BJ (cell line): ENCODE measurements at places on chromosomes 7 and 10.

DNA sequence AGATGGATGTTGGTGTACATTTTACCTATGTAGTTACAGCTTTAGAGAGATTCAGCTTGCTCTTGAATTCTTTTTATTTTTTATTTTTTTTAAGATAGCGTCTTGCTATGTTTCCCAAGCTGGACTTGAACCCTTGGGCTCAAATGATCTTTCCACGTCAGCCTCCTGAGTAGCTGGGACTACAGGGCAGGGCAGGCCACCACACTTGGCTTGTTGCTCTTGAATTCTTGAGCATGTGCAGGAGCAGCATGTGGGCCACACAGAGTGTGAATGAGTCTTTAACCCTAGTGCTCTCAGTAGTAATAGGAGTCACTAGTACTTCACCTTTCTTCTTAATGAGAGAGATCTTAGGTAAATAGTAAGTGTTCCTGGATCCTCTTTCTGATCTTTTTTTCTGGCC is 26.7 kb upstream of the CYCS start:
- no peak for DNase-seq

DNA sequence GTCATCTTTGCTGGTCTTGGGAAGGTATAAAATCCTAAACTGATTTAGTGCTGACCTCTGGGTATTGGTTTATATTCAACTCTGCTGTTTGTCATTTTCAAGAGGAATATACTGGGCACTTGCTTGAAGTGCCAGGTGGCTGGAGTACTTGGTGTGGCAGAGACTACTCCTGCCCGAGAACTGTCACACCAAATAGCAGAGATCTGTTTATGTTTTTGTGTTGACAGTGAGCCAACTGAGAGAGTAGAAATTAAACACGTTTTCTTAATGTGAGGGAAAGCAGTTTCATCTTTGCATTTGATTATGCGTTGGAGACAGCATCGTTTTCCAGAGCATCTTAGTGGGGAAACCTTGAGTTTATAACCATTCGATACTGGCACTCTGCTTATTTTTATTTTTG is 174.4 kb downstream of the CDCA7L start:
- no peak for DNase-seq

- DNase-seq = no peak
Measured at GRCh38 chr10:13366891-13367290, 18.8 kb upstream of the SEPHS1 start.

DNA sequence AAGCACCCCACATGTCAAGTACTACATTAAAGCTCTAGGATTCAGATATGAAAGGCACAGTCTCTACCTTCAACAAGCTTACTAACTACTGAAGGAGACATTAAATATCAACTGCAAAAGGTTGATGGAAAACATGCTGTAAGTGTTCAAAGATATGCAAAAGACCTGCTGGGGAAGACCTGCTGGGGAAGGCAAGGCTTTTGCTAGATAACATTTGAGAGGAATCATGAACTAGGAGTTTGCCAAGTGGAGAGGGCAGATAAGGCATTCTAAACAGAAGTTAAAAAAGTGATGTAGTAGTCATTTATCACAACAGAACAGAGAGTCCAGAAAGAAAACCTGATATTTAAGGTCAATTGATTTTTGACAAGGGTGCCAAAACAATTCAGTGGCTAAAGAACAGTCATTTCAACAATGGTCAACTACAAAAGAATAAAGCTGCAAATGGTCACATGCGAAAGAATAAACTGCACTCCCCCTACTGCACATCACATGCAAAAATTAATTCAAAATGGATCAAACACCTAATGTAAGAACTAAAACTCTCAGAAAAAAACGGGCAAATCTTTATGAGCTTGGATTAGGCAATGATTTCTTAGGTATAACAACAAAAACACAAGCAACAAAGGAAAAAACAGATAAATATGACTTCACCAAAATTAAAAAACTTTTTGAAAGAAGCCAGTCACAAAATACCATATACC is 23.0 kb upstream of the MSS51 start:
- DNase-seq = no peak

GRCh38 chr7:41890631-41891274 is 187.9 kb upstream of the INHBA start:
- no peak for DNase-seq

DNA sequence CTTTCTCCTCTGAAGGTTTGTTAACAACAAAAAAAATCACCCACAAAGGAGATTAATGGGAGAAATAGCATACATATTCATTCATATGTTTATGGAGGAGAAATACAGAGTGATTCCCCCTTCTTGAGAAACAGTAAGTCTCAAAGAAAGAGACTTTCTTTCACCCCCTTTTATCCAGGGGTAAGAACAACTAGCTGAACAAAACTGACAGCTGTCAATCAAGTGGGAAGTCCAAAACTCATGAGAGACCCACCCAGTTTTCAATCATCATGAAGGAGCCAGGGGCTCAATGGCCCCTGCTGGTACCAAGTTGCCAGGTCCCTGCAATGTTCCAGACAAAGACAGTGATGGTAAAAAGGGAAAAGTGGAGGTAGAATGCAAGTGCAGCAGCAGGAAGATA is 1.9 kb upstream of the CYP3A43 start:
- DNase-seq = no peak

DNA sequence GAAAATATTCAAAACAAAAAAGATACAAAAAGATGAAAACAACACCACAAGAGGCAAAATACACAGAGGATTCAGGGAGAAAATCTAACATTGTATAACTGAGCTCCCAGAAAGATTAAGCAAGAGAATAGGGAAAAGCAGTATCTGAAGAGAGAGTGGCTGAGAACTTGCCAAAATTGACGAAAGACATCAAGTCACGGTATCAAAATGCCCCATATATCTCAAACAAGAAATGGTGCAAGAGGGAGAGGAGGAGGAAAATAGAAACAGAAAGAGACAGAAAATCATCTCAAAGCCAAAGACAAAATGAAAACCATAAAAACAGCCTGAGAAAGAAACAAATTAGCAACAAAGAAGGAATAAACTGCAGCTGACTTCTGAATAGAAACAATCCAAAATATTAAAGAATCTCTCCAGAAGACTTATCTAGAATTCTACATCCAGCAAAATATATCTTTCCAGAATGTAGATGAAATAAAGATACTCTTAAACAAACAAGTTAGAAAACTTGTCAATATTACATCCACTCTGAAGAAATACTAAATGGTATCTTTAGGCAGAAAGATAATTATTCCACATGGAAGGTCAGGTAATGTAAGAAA is 5.5 kb downstream of the USP6NL start:
- no peak for DNase-seq

DNA sequence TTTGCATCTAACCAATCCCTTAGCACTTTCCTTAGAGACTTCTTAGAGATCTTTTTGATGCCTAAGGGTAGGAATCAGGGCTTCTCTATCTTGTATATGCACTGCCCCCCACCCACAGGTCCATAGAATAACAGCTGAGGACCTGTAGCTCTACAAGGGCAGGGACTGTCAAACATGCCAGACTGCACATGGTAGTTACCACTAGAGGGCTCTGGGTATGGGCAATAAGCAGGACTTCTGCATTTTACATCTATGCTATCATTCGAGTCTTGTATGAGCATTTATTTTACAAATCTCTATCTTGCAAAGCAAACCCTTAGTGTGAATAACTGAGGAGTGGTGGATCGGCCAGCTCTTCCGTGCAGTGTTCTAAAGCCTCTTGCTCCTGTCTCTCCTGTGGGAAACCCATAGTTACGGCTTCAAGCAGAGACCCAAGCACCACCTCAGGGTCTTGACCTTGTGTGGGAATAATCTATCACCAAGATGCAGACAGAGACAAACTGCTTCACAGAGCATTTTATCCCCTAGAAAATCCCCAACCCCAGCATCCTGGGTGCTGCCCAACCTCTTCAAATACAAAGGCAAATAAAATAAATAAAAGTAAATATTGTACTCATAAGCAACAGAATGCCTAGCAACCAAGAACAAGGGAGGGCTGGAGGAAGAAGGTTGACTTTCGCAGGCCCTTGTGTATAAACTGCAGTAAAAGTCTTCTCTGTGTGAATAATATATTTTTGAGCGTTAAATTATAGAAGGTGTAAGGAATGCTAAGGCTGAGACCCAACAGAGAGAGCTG is 219.3 kb downstream of the WDR11 start:
- no peak for DNase-seq
